C1 segment of cervical spinal cord (tissue), 14 donors: ENCODE measurements at places on chromosomes 7 and 10.

DNA sequence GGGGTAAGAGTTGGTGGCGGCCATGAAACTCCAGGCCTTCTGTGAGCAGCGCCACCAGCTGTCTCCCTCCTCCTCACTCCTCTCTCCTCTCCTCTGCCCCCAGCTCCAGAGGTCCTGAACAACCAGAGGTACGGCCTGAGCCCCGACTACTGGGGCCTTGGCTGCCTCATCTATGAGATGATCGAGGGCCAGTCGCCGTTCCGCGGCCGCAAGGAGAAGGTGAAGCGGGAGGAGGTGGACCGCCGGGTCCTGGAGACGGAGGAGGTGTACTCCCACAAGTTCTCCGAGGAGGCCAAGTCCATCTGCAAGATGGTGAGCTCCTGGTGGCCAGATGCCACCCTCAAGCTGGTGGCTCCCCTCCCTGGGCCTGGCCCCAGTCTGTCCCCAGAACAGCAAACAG is 99.1 kb downstream of the RGS10 start:
- no peak for DNase-seq

DNA sequence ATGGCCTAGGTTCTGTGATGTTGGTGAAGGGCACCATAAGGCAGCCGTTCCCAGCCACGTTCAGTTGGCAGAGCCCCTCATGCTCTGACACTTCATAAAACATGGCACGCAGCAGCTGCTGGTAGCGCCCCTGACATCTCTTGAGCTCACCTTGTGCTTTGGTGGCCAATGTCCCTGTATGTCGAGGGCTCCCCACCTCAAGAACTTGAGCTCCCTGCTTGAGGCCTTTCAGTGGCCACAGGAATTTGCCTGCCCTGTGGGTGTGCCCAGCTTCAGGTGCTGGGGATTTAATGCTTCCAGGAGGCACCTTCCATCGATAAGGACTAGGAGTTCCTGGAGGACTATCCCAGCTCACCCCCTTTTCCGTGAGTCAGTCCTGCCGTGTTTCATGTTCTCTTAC is 9.5 kb upstream of the ZNF32 start:
- DNase-seq: no peak

DNA sequence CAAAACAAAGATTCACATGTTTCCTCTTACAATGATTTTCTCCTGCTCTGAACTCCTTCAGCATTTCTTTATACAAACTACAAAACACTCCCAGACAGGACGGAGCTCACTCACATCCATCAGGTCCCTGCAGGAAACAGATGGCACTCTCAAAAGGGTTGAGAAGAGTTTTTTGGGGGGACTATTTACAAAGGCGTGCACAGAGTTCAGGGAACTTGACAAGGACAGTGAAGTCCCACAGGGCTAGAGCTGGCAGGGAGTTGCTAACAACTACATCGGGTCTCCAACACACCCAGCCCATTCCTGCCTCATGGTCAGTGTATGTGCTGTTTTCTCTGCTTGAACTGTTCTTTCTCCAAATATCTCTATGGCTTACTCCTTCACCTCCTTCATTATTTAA is 24.7 kb upstream of the YAE1 start:
- no peak for DNase-seq

GRCh38 chr10:59962756-59963155 is 56.4 kb upstream of the CCDC6 start:
- no peak for DNase-seq
